Effector memory CD8-positive, alpha-beta T cell (primary cell): ENCODE measurements at places on chromosomes 5 and 9.

DNA sequence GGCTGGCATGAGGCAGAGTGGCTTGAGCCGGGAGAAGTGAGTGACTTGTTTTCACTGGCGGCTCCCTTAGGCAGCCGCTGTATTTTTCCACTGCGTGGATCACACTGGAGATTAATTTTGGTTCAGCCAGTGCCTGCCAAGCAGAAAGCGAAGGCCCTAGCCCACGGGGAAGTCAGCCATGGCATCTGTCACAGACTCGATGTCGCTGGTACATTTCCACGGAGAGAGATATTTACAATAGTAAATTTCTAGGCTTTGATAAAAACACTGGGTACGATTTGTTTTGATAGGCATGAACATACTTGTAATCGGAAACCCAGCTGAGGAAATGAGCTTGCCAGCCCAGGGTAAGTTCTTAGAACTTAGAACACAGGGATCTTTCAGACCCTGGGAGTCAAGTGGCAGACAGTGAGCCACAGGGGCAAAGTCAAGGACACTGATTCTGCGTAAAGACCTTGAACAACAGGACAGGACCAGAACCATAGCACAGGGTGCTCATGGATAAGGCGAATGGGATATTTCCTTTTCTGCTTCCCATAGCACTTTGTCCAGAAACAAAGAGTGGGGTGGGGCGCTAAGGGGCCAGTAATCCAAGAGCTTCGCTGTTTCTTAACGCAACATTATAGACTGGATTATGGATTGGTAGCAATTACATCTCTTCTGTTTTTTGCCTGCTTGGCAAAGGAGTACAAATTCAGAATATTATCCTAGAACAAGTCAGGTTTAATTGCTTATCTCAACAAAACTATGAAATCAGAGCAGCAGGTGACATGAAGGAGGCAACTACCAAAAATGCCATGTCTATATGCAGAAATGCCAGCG, 4.5 kb downstream of the DUSP1 start:
- DNase-seq = peak; percentile 55

DNA sequence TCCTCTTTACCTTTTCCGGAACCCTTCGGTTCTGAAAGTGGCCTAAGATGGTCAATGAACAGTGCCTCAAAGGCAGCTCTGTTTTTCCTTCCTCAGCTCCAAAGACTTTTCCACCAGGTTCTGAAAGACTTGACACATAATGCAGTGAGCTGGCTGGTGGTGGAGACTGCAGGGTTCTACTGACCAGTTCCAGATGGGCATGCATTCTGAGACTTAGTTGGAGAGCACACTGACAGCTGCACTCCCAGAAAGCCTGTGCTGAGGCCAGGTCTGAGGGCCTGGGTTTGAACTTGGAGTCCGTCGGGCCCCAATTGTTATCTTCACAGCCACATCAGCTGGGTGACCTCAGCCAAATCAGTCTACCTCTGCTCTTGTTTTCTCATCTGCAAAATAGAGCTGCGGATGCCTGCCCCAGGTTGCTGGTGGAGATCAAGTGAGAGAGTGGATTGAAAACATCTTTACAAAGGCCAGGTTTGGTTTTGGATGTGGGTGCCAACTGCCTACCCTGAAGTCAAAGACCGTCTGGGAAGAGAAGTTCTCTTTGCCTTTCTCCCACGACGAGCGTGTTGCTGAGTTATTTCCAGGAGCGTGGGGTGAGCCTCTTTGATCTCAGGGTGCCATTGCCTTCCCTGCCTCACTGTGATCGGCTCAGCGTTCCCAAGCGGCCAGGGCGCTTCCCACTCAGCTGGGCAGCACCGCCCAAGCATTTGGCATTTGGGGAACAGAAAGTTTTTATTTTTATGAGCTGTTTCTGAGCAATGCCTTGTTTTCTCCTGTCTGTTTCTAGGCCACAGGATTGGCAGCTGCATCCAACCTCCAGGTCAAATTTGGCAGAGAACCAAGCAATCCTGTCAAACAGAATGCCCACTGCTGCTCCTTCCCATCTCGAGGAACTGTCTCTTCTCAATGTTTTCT, 54.9 kb downstream of the RAD23B start:
- no peak for DNase-seq

- no peak for DNase-seq
Measured at GRCh38 chr9:124133727-124134126, 122.2 kb downstream of the LHX2 start.

DNA sequence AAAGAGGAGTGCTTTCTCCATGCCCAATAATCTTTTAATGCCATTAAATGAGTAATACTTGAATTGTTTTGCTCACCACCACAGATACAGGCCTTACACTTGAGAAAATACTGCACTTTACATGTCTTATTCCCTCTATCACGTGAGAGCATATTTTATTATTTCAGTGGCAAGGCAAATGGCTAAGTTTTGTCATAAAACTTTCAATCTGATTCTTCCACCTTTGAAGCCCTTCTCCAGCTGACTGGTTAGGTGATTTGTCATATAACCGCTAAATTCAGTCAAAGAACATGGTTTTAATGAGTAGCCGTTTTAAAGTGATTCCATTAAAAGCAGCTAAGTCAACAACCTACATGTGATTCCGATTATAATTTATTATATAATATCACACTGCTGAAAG, 43.8 kb downstream of the FAT2 start:
- DNase-seq = no peak

- no peak for DNase-seq
Measured at GRCh38 chr5:78569441-78569840, 79.1 kb downstream of the LHFPL2 start.

DNA sequence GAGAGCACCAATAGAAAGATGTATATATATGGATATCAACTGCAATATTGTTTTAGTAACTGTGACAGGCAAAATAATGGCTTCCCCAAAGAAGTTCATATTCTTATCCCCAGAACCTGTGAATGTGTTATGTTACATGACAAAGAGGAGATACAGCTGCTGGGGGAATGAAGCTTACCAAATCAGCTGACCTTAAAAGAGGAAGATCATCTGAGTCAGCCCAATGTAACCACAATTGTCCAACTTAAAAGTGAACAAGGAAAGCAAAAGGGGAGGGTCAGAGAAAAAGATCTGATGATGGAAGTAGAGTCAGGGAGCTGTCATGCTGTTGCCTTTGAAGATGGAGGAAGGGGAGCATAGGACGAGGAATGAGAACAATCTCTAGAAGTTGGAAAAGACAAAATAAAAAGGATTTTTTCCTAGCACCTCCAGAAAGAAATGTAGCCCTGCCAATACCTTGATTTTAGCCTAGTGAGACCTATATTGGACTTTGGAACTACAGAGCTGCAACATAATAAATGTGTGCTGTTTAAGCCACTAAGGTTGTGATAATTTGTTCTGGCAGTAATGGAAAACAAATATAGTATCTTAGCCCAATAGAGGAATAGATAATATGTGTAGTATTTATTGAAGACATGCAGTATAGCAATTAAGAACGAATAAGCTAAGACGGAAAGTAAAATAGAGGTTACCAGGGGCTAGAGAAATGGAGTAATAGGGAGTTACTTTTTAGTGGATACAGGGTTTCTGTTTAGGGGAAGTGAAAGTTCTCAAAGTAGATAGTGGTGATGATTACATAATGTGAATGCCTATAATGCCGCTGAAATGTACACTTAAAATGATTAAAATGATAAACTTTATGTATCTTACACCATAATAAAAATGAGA, 115.9 kb downstream of the PIK3R1 start:
- no peak for DNase-seq

GRCh38 chr5:176183321-176184074, 54.7 kb upstream of the SIMC1 start:
- DNase-seq = no peak

DNA sequence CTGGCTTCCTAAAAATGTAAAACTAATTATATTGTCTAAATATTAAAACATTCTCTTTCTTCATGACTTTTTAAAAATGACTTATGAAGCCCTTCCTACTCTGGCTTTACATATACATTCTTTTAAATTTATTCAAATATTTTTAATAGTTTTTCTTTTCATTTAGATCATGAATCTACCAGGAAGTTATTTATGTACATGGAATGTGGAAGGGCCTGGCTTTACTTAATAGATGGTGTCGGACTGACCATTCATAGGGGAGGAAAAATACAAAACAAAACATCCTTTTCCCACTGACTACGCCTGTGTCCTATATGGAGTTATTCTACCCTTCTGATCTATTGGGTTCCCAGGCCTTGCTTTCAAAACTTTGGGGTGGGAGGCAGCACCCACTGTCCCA, 129.8 kb downstream of the MACROH2A1 start:
- DNase-seq = no peak

DNA sequence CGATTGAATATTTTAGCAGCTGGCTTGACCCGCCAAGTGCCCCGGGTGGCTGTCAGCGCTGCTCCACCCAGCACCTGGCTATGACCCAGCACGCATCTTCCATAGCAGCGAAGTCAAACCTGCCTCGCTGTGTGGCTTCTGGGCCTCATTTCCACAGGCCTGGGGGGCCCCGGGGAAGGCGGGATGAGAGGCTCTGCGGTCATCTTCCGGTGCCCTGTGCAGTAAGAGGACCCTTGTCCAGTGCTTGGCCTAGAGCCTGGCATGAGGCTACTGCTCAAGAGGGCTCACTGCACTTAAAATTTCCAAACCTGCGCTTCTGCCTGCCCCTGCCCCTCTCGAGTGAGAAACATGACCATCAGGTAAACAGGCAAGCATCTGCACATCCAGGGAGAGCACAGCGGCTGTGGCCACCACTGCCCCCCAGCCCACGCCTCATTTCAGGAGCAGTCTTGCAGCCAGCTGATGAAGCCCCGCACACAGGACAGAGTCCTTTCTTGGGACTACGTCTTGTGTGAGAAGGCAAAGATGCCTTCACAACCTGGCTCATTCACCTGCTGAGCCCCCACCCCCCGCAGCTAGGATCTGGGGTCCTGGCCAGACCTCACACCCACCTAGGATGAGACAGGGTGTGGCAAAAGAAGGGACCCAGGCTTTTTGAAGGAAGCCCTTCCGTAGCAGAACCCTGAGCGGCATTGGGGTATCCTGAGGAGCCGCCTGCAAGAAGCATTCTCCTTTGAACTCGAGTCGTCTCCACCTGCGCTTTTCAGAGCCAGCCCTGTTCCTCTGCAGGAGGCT, 69.5 kb upstream of the UNC5A start:
- no peak for DNase-seq

DNA sequence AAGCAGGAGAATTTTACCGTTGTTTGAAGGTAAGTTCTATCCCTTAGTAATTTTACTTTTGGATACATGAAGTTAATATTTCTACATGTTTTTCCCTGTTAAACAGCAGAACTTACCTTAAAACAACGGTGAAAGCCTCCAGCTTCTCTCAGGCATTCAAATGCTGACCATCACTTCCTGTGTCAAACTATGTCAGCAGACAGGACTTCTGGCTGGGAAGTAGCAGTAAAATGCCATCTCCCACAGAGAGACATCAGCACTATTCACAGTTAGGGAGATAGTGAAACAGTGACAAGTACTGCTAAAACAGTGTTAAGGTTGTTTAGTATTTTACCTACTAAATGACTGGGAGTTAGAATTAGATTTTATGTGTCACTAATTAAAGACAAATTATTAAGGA, 34.2 kb upstream of the GOLGA1 start:
- DNase-seq = no peak

- no peak for DNase-seq
Measured at GRCh38 chr9:17742067-17742466, 163.2 kb downstream of the SH3GL2 start.

DNA sequence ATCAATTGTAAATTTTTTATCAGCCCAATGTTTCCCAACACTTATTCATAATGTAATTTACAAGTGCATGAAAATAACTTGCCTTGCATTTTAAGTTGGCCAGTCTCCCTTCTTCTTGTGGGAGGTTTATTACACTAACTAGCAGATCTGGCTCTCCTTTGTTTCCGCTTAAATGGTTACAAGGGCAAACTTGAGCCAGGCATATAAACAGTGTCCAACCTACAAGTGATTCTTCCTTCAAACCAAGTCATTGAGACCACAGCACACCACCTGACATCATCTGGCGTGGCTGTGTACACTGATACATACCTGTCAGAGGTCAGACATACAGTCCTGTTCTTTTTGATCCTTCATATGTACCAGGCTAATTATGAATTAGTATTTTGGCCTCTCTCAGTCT, 80.1 kb downstream of the ALDH1A1 start:
- DNase-seq = no peak

GRCh38 chr5:170603578-170604565, 100.1 kb downstream of the KCNIP1 start:
- no peak for DNase-seq

GRCh38 chr9:107883496-107884124, 394.0 kb upstream of the KLF4 start:
- no peak for DNase-seq

DNA sequence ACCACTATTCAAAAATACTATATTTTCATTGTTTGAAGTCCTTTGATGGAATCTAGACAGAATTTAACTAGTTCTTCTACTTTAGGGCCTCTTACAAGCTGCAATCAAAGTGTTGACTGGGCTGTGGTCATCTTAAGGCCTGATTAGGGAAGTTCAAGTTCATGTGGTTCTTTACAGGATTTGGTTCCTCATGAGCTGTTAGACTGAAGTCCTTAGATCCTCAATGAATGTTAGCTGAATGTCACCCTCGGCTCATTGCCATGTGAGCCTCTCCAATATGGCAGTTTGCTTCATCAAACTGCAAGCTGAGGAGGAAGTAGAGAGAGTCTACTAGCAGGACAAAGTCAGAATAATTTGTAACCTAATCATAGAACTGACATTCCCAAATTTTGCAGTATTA, 135.1 kb downstream of the CSNK1G3 start:
- DNase-seq = no peak

DNA sequence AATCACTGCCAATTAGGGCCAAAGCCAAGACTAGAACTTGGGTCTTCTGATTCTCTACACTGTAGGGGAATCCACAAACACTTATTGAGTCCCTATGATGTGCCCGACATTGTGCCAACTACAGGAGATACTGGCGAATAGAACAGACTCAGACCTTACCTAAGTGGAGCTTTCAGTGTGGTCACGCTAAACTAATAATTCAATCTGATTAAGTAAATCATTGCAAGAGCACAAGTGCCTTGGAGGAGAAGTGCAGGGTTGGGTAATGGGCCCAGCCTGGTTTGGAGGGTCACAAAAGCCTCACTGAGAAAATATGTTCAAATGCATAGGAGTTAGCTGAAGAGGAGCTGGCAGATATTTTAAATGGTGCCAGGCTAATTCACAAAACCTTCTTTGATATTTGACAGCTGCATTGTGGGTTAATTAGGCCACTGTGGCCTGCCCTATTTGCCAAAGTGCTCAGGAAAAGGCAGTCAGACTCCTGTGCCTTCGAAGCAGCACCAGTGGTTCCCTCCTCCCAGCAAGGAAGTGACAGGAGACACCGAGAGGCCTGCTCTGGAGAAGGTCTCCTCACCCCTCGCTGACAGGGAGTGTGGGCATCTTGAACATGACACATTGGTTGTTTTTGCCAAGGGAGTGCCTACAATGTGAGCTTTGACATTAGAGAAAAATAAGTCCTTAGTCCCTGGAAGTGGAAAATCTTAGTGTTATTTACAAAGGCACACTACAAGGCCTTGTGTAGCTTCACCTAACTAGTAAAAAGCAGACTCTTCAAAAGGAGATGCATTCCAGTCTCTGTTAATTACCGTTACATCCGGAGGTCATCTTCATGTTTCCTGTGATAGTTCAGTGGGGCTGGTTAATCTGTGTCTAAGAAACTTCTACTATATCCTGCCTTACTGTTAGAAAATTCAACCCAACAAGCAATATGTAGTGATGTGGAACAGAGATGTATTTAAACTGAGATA, 24.1 kb upstream of the TRAF1 start:
- DNase-seq = no peak

- DNase-seq = no peak
Measured at GRCh38 chr5:135707302-135707701, 127.2 kb upstream of the SLC25A48 start.

GRCh38 chr9:89986190-89986589, 381.4 kb downstream of the GADD45G start:
- DNase-seq = no peak

- DNase-seq = no peak
Measured at GRCh38 chr9:116870566-116870965, 183.5 kb downstream of the TRIM32 start.
